A673 (cell line): ENCODE measurements at places on chromosomes 5 and 9.

DNA sequence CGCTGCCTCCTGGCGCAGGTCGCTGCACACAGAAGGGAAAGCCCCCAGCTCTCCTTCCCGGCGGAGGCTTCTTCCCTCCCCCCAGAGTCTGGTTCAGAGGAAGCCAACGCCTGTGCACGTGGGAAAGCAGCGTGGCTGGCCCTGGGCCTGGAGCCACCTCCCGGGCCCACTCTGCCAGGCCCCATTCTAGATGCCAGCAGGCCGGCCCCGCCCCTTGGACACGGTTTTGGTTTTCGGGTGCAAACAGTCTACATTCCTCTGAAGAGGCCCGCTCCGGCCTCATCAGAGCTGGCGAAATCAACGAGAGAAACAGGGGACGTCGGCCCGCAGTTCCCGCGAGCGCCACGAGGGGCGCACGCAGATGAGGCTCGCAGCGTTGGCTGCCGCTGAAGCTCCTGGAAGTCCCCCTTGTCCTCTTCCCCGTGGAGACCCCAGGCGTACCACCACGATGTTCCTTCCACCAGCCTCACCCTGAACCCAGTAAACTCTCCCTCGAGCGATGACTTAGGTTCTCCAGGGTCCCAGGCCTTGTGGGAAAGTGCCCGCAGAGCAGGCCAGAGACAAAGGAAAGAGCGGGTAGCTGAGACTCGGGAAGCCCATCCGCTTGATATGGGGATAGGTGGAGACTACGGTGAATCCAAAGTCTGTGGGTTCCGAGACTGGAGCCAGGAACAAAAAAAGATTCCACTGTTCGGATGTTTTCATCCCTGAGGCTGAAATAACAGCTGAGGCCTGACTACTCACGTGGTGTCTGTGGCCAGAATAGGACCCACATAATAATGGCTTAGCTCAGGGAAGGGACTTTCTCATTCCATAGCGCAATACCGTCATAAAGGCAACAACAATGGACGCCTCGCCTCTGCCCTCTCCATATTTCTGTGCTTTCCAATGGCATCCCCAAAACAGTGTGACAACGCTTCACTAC is 64.2 kb downstream of the KLF4 start:
- peak; percentile 73 for DNase-seq

GRCh38 chr9:130346431-130346830 is 80.9 kb downstream of the HMCN2 start:
- DNase-seq, result no peak

DNA sequence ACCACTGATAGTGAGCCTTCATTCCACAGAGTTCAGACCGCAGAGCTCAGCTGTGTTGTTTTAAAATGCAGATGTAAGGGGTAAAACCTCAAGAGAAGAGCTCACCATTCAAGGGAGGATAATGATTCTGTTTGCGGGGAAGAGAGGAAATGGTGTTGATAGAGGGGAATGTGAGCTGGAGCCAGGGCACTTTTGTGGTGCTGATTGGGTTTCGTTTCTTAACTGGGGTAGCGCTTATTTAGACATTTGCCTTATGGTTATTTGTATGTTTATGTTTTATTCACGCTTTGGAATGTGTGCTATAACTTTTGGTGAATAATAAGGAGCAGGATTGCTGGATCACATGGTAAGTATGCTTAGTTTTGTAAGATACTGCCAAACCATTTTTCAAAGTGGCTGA is 42.5 kb downstream of the STXBP1 start:
- DNase-seq, result no peak

DNA sequence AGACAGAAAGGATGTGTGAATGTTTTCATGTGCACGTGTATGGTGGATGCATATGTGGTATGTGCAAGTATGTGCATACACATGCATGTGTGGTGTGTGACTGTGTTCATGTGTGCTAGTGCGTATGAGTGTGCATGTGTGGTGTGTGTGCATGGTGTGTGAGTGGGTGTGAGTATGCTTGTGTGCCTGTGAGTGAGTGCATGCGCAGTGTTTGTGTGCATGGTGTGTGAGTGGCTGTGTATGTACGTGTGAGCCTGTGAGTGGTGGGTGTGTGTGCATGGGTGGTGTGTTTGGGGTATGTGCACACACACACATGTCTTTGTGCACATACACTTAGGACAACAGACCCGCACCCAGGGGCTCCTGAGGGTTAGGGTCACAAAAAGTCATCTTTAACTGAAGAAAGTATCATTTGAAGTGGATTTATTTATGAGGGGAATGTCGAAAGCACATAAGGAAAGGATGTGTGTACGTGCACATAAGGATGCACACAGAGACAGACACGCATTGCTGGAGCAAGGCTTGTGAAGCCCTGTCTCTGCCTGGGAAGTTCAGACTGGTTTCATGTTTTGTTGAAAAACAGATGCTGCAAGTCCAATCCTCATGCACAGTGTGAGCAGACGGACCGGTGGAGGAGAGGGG is 237.0 kb downstream of the SYK start:
- DNase-seq, result no peak

GRCh38 chr5:7910738-7911428 is 41.9 kb downstream of the MTRR start:
- DNase-seq, result no peak

GRCh38 chr9:123928533-123929176 is 1.3 kb downstream of the DENND1A start:
- DNase-seq, result peak; percentile 8

GRCh38 chr9:79656169-79656568 is 84.4 kb downstream of the TLE4 start:
- DNase-seq, result no peak

DNA sequence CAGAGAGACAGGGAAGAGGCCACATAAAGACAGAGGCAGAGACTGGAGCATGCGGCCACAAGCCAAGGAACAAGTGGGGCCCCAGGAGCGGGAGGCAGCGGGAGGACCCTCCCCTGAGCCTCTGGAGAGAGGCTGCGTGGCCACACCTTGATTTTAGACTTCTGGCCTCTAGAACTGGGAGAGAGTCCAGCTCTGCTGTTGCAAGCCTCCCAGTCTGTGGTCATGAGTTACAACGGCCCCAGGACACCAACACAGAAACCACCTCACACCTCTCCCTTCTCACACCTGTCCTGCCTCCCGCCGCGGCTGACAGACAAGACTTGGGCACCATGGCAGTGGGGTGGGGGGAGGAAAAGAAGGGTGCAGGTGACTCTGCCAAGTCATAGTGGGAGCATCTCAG is 2.2 kb downstream of the INPP5E start:
- DNase-seq, result no peak

DNA sequence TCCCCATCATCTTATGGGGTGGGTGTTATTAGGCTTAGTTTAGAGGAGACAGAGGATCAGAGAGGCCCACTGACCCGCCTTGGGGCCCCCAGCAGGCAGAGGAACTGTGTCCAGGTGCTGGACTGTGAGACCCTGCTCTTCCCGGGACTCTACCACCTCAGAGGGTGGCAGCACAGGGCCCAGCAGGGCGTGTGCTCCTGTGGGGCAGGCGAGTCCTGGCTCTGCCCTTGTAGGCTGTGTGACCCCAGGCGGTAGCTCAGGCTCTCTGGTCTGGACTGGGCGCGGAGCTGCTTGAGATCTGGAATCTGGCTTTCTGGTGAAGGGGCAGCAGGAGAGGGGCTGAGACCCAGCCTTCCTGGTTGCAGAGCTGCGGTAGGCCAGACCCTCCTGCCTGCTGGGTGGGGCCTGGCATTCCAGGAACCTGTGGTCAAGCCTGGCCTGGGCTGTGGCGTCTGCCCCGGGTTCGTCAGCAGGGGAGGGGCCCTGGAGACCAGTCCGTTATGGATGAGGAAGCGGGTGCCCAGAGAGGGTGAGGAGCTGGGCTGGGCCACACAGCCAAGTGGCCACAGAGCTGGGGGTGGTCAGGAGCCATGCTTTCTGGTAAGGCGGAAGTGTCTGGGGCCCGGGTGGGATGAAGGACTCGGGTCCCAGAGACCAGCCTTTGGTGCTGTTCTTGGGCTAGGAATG is 46.5 kb downstream of the RXRA start:
- DNase-seq, result no peak

DNA sequence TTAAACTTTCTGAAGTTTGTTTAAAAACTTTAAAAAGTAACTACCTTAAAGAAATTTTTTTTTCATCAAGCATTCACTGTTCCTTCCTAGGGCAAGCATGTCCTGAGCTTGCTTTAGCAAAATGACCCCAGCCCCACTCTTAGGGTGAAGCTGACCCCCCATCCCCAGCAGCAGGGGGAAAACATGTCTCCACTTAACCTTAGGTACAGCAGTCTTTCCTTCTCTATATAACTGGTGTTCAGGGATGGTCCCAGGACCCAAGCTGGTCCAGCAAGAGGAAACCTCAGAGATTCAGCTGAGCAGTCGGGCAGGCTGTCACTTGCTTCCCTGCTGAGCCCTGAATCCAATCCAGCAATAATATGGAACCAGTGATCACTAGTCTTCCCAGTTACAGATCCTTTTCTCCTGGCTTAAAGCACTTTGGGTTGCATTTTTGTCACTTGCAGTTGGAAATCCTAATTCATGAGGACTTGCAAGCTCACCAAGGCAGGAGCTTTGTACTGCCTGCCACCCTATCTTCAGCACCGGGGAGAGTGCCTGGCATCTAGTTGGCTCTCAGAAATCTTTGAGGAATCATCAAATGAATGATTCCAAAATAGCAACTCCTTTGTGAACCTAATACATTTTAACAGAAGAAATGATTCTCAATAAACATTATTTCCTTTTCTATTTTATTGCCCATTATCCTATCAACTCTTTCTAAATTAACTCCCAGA is 91.2 kb downstream of the FSTL4 start:
- DNase-seq, result no peak

DNA sequence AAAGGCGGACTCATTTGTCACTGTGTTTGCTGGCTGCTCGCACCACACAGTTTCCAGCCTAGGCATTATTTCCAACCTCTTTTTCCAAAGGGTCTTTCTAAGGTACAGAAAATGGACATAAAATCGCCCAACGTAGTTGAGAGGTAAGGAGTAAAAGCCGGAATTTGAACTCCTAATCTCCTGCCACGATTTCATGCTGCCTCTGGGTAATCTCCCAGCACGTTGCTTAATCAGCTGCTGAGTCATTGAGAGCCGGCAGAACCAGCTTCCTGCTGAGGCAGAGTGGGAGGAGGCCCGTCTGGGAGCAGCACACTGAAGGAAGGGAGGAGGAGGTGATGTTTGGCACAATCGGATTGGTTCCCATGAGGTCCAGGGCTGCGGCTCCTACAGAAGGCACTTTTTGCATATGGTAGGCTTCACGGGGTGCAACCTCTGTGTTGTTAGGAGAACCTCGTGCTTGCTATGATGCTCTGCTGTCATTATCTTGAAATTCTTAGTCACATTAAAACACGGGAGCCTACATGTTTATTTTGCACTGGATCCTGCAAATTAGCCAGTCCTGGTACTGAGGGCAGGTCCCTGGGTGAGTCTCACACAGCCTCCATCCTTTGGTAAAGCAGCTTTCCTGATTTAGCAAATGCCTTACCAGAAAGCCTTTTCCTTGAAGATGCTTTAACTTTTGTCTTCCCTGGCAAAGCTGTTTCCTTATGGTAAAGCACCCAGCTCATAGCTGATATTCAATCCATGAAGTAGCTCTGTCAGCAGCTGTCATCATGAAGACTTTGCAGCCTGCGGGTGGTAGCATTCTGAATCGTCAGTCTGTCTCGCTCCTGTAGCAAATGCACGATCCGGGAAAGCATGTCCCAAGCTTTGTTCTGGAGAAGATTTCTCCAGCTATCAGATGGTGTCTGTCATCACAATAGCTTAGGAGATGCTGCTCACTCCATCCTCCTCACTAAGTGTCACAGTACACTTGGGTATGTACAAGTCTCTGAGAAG is 191.6 kb upstream of the MSX2 start:
- peak; percentile 94 for DNase-seq

DNA sequence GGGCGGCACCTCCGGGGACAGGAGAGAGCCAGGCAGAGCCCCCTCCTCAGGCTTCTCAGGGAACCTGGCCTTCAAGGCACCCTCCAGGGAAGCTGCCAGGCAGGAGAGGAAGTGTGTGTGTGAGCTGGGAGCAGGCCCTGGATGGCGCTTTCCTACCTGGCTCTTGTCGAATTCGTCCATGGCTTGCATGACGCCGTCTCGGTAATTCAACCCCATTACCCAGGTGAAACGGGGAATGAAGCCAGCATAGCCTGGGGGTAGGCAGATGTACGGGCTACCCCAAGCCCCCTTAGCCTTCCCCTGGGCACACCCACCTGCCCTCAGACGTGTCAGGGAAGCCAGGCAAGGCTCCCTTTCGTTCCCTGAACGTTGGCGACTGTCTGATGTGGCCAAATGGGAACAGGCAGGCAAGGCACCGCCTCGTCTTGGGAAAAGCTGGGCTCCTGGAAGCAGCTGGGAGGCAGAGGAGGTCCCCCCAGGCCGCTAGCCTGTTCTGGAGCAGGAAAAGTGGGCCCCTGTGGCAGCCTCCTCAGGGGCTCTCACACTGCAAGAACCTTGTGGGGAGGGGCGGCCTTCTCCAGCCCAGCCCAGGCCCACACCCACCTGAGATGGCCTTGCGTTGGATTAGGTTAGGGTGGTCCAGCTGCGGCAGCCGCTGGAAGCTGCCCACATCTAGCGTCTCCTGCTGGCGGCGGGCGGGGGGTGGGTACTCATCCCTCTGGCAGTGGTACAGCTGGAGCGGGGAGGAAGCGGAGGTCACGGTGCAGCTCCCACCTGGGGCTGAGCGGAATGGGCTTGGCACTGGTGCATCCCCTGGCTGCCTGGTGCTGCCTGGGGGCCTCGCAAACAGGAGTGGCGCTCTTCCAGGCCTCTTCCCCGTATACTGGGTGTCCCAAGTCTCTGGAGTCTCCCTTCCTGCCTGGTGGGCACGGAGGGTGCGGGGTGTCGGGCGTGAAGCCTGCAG is 3.7 kb downstream of the TUBB4B start:
- no peak for DNase-seq

- DNase-seq, result no peak
These were observed 26.7 kb upstream of the XPA start for GRCh38 chr9:97723819-97724218.

- DNase-seq, result no peak
These were observed 110.1 kb downstream of the FOXD1 start for GRCh38 chr5:73338256-73339050.

GRCh38 chr5:64163746-64164145 is 1.9 kb upstream of the RNF180 start:
- DNase-seq, result no peak
